ENCODE measurements at places on chromosomes 5 and 9.
A peak's percentile ranks its signal among the peaks of the same experiment; 100 is the strongest.

GRCh38 chr9:82695704-82696103, 367.2 kb downstream of the RASEF start:
- no peak for DNase-seq

DNA sequence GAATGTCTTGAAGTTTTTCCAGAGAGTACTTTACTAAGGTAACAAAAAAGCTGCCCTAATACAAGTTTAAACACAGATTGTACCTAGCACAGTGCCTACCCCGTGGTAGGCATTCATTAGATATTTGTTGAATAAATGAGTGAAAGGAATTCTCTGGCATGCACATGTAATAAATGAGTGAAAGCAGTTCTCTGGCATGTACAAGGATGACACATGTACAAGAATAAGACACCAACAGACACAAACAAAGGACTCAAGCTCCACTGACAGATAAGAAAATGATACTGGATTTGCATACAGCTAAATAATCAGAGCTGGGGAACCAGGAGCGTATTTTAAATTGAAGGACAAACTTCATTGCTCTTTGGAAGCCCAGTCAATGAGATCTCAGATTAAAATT, 535.8 kb downstream of the EFNA5 start:
- DNase-seq, result no peak

- no peak for DNase-seq
Observed at GRCh38 chr5:54841481-54841880, 143.9 kb downstream of the ESM1 start.

- no peak for DNase-seq
Observed at GRCh38 chr5:176736301-176736930, 73.9 kb upstream of the UNC5A start.

DNA sequence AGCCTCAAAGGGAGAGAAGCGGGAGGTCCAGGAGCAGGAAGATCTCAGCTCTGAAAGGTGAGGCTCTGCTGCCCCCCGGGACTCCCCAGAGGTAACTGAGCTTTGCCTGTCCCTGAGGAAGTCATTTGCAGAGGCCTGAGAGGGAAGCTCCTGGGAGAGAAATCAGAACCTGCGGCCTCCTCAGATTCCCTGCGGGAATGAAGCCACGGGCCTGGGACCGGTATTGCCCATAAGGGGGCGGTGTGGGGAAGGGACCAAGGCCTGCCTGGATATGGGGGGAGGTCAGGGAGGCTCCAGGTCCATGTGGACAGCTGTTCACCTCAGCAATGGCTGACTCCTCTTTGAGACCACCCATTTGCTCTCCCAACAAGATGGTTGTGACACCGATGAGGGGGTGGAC, 1.3 kb downstream of the SPATA31E1 start:
- no peak for DNase-seq

DNA sequence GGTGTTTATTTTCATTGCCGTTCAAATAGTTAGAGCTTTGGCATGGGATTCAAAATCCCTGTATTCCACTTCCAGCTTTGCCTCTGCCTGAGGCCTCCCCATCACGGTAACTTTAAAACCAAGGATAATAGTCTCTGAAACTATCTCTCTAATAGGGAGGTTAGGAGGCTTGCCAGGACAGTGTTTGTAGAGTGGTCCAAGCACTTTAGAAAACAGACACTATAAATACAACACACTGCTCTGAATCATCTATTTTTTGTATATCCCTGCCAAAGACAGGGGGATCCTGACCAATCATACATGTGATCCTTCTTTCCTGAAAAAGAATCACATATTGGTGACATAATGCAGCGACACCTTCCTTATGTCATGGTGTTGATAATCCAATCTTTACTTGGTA, 326.8 kb downstream of the BNC2 start:
- no peak for DNase-seq

DNA sequence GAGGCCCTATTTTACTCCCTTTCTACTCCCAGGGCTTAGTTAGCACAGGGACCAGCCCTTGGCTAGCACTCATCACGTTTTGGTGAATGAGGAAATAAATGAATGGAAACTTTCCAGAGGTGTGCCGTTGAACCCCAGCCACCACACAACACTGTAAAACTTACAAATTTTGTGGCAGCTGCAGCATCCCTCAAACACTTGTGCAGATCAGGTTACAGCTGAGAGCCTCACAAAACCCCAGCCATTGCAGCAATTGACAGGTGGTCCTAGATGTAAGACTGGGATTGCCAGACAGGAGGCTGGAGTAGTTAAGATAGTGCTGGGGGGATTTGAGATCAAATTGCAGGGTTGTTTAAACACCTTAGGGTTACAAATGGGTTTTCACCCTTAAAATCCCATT, 482.2 kb upstream of the KIF2A start:
- DNase-seq, result no peak

DNA sequence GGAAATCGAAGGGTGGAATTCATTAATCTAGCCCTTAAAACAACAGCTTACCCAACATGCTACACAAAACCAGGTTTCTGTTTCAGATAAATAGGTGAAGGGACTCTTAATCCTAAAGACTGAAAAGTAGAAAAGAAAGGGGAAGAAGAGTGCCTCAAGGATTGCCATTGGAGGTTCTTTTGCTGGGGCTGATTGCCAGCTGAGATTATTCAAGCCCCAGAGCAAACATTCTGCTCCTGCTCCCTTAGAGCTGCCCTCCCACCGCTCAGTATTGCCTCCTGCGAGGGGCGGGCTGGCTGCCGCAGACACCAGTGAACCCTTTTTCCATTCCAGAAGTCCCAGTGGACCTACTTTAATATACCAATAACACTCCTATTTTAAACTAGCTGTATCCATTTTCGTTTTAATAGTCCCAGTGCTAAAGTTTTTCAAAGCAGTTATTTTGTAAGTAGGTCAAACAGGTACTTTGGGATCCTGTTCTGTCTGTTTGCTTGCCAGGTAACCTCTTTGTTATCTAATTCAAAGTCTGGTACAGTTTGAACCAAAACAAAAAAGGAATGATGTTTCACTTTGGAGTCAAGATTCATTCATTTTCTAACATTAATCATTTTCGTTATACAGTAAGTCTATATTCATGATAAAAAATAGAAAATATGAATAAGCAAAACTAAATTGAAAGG, 38.6 kb downstream of the HMGCS1 start:
- no peak for DNase-seq

DNA sequence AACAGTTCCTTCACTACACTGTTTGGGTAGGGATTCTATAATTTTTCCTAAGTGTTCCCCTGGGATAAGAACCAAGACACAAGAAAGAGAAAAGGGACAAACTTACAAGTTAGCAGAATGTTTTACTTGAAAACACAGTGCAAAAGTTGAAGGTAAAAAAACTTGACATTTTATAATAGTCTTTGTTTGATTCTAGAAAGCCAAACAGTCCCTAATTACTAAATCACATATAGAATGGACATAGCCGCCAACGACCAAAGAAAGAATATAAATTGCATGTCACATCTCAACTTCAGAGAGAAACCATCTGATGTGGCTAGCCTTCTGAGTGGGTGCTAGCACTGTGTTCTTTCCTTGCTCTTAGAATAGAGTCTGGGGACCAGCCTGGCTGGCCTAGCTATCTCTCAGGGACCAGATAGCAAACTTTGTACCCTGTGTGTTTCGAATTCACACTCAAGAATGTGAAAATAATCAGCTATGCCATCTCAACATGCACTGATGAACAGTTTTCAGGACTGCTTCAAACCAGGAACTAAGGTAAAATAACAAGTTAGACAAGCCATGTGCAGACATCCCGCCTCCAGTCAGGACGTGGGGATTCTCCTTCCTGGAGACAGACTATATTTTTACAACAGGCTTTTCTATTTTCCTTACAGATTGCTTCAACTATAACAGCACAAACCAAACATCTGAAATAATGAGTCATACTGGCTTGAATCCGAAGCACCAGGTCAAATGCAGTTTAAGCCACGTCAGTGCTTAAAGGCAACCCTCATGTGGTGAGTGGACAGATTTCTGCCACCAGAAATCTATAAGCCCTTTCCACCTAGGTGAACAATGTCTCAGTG, 53.7 kb downstream of the LHFPL2 start:
- peak; percentile 55 for DNase-seq

DNA sequence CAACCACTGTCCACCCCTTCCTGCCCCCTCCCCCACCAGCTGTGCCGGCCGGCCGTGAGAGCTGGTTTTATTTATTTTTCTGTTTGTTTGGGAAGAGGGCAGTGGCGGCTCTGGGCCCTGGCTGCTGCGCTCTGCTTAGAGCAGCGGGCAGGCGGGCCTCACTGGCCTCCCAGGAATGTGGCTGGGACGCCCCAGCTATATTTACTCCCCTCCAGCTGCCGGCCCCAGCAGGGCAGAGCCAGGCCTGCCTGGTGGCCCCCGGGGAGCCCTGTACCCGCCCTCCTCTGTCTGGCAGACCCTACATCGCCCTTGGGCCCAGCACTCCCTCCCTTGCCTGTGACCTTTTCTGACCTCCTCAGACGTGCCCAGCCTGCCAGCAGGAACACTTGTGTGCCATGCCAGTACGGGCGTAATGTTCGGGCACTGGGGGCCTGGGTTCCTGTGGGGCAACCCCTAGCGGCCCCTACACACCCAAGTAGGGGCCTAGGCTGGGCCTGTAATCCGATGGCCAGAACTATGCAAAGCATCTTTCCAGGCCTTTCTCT, 7.7 kb downstream of the CXXC5 start:
- DNase-seq, result no peak

- DNase-seq, result no peak
Observed at GRCh38 chr5:148397968-148398595, 14.3 kb downstream of the FBXO38 start.

GRCh38 chr5:72115296-72115695, 8.0 kb downstream of the MAP1B start:
- DNase-seq, result no peak

GRCh38 chr9:98099898-98100297, 19.1 kb downstream of the TRIM14 start:
- DNase-seq, result no peak

DNA sequence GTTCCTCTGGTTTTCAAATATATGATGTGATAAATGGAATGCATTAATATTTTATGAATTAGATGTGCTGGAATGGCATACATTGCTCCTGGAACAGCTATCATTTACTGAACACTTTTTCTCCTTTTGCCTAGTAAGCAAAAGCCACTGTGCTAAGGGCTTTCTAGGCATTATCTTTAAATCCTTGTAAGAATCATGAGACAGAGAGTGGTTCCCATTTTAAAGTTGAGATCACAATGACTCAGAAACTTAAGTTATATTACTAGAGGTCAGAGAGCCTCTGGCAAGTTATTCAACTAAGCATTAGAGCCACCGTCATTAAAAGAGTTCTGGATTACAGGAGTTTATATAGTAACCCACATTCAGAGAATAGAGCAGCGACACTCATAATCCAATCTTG, 26.7 kb upstream of the FSD1L start:
- peak; percentile 42 for DNase-seq

GRCh38 chr5:87944553-87945285, 323.9 kb downstream of the TMEM161B start:
- DNase-seq, result no peak

- DNase-seq, result no peak
Observed at GRCh38 chr9:3200331-3200774, 325.4 kb downstream of the RFX3 start.

- DNase-seq, result no peak
Observed at GRCh38 chr5:159765135-159765433, 151.2 kb upstream of the ADRA1B start.
